ENCODE measurements at places on chromosomes 4 and X.

GRCh38 chr4:168784786-168785461 is 225.1 kb downstream of the CBR4 start:
- peak; percentile 71 for DNase-seq

GRCh38 chr4:39715788-39716187 is 17.9 kb downstream of the UBE2K start:
- DNase-seq, result no peak

DNA sequence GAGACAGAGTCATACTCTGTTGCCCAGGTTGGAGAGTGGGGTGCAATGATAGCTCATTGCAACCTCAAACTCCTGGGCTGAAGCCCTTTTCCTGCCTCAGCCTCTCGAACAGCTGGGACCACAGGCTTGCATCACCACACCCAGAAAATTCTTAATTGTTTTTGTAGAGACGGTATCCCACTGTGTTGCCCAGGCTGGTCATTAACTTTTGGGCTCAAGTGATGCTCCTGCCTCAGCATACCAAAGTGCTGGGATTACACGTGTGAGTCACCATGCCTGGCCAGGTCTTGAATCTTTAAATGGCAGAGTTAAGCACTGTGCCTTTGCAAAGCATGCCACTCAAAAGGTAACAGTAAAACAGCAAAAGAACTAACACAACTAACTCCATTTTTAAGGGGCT is 28.6 kb upstream of the BBS12 start:
- no peak for DNase-seq

GRCh38 chr4:106017975-106018374 is 122.7 kb downstream of the NPNT start:
- no peak for DNase-seq

DNA sequence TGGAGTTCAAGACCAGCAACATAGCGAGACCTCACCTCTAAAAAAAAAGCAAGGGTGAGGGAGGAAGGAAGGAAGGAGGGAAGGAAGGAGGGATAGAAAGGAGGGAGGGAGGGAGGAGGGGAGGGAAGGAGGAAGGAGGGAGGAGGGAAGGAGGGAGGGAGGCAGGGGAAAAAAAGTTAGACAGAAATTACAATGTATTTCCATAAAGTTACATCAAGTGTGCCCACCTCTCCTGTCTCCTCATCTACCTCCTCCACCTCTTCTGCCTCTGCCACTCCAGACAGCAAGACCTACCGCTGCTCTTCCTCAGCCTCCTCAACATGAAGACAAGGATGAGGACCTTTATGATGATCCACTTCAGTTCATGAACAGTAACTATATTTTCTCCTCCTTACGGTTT is 8.3 kb downstream of the LIN54 start:
- DNase-seq, result no peak

GRCh38 chr4:186148336-186148975 is 42.9 kb upstream of the CYP4V2 start:
- peak; percentile 45 for DNase-seq

DNA sequence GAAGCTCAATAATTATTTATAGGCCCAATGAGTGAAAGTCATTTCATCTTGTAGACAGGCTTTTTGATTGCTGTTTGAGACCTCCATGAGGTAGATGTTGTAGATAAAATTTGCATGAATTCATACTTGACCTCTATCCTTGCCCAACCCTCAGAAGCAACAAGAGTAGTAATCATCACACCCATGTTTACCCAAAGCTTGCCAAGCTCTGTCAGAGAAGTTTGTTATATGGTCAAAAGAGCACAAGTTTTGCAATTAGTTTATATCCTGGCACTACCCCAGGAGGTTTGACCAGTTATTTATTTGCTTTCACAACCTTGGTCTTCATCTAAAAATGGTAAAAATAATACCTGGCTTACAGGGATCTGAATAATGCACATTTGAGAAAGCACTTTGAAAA is 20.7 kb downstream of the ADH7 start:
- no peak for DNase-seq

DNA sequence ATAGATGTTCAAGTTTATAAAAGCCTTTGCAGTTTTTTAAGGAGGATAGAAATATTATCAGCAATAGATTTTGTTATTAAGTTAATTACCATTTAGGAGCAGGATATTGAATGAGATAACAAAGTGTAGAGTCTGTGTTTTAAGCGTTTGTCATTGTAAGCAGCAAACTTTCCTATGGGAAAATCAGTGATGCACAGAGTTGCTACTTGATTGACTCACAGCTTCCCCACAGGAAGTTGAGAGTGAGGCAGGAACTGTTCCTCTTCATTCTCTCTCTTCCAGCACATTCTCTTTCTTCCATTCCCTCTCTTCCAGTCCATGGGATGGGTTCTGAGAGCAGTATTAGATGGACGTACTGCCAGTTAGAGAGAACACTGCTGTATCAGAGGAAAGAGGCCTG is 867.7 kb upstream of the AGA start:
- no peak for DNase-seq

DNA sequence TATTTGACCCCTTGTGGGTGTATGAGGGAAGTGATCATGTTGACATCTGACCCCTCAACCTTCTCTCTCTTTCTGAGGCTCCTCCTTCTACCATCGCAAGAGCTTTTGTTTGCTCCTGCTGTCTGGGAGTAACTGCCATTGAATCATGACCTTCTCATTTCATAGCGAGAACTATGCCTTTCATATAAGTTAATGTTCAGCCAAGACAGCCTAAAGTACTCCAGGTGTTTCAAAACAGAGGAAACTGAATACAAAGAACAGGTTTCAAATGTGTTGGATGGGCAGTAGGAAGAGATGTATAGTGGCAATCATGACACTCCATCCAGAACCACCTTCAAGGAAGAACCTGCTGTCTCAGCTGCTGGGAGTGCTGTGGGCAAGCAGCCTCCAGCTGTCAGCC is 403.1 kb downstream of the MID1IP1 start:
- DNase-seq, result no peak

DNA sequence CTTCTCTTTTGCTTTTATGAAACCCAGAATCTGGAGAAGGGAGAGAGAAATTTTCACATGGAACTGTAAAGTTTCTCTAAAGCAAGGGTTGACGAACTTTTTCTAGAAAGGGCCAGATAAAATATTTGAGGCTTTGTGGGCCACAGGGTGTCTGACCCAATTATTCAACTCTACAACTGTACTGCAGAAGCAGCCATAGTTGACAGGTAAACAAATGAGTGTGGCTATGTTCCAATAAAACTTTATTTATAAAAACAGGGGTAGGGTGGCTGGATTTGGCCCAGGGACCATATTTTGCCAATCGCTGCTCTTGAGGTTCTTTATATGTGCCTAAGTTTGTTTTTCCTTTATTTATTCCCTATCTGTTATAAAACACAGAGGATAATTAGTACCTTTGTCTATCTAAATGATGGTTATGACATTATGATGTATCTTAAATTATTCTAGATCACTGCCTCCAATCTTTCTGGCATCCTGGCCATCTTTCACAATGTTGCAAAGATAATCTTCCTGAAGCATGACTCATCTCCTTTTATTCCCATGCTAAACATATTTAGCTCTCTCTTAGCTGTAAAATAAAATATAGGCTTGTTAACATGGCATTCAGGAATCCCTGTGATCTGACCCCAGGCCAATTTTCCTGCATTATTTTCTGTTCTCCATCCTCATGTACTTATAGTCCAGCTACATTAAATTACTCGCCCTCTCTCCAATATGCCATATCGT is 106.8 kb upstream of the CBLL2 start:
- no peak for DNase-seq

DNA sequence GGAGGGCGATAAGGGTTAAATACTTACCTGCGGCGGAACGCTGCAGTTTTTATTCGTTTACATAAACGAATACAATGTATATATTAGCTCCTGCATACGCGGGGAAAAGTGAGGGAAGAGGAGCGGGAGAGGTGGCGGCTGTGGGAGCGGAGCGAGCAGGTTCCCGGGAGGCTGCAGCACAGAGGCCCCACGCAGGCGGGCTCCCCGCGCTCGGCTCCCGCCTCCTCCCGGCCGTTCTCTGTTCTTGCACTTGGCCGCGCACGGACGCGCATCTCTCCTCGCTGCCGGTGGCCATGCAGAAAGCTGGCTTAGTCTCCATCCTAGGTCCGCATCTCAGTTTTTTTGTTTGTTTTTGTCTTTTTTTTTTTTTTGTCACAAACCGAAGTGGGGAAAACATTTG is 340.4 kb upstream of the FAT1 start:
- no peak for DNase-seq

- no peak for DNase-seq
Observed at GRCh38 chr4:3123181-3123671, 48.7 kb downstream of the HTT start.

DNA sequence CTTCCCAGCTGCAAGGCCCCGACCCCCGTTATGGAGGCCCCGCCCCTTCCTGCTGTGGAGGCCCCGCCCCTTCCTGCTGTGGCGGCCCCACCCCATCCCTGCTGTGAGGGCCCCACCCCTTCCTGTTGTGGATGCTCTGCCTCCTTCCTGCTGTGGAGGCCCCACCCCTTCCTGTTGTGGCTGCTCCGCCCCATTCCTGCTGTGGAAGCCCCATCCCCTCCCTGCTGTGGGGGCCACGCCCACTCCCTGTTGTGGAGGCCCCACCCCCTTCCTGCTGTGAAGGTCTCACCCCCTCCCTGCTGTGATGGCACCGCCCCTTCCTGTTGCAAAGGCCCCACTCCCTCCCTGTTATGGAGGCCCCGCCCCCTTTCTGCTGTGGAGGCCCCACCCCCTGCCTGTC is 104.9 kb upstream of the PSAPL1 start:
- DNase-seq, result no peak

DNA sequence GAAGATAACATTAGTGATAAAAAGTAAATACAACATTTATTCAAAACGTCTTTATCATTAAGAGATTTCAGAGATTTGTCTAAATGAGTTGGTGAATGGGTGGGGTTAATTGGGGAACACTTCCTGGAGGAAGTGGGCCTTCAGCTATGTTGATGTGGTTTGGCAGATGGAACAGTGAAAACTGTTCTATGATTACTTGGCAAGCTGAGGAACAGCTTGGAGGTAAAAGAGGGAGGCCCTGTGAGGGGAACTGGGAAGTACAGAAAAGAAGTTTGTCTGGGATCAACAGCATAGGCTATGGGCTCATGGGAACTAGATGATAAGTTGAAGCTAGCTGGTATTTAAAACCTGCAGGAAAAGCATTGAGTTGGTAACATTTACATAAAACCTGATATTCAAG is 26.0 kb downstream of the OCRL start:
- DNase-seq, result no peak

GRCh38 chr4:13601848-13602247 is 25.7 kb downstream of the BOD1L1 start:
- DNase-seq, result no peak

GRCh38 chr4:140769209-140769608 is 13.0 kb upstream of the TBC1D9 start:
- DNase-seq, result no peak

DNA sequence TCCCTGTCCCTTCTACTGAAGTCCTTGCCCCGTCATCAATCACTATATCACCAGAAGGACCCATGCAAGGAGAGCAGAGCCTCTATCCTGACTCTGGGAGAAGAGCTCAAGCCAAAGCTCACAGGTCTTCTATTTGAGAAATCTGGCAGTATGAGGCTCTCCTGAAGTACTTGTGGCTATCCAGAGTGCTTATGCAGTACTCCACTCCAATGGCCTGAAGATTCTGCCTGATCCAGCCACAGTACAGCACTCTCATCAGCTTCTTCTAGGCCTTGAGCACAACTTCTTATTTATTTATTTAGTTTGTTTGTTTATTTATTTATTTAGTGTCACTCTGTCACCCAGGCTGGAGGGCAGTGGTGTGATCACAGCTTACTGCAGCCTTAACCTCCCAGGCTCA is 13.0 kb downstream of the USP26 start:
- no peak for DNase-seq

DNA sequence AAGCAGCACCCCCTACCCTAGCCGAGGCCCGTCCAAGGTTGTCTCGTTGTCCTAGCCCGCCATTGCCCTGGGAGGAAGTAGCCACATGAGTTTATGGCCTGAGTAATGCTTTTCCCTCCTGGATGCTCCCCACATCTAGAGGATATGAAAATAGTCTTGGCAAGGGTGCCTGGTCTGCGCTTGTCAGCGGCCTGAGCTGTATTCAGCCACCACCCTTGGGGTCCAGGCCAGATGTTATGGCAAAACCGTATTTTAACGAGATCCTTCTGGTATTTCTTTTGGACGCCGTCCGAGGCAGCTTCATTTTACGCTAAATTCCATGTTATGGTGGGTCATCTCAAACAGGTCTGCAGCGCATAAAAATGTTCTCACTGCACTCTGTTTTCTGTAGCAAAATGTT is 89.3 kb downstream of the GPR143 start:
- no peak for DNase-seq

GRCh38 chr4:126993351-126993750 is 639.4 kb upstream of the INTU start:
- no peak for DNase-seq

GRCh38 chr4:47839259-47839658 is 1.4 kb upstream of the CORIN start:
- DNase-seq, result peak; percentile 37

GRCh38 chrX:8233091-8233490 is 62.0 kb upstream of the VCX2 start:
- no peak for DNase-seq

DNA sequence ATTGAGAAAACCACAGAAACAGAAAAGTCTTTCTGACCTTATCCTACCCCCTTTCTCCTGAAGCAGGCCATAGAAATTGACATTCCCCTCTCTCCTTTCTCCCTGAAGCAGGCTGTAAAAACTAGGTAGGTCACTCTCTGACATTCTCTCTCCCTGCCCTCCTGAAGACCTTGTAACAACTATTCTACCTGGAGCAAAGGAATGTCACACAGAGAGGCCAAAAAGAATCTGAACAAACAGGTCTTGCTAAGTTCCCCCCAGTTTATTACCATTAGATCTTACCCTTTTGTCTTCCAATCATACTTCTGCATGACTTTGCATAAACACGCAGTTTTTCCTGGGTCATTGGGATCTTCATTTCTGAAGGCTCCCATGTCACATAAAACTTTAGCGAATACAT is 198.3 kb upstream of the GYPA start:
- DNase-seq, result peak; percentile 16

DNA sequence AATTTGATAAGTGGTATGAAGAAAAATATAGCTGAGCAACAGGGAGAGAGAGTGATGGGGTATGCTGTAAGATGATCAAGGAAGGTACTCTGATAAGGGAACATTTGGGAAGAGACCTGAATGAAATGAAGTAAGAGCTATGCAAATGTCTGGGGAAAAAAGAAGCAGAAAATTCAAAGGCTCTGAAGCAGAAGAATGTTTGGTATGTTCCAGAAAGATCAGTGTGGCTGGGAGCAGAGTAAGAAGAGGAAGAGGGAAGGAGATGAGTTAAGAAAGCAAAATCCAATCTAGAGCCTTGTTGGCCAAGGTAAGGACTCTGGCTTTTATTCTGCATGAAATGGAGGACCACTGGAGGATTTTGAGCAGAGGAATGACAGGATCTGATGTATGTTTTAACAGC is 90.0 kb downstream of the AWAT2 start:
- DNase-seq, result no peak

GRCh38 chr4:74613266-74613665 is 168.3 kb downstream of the AREG start:
- no peak for DNase-seq

- no peak for DNase-seq
Observed at GRCh38 chr4:43351970-43352806, 459.7 kb downstream of the GRXCR1 start.

- DNase-seq, result no peak
Observed at GRCh38 chrX:46722742-46723568, 36.0 kb downstream of the SLC9A7 start.

All from HT-29 (cell line).